ENCODE measurements at places on chromosomes 5 and 9.

DNA sequence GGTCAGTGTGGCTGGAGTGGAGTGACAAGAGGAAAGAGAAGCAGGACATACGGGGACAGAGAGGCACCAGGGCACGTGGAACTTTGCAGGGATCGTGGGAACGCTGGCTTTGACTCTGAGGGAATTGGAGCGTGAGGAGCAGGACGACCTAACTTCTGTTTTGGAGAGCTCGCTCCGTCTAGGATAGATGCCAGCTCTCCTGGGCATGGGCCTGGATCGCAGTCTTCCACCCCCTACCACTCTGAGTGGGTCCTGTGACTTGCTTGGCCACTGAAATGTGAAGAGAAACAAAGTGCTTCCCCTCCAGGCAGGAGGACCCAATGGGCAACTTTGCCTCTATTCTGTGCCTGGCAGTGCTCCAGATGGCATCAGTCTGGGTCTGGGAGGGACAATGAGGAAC lies 8.7 kb upstream of the SH3PXD2B start:
- no peak for DNase-seq

DNA sequence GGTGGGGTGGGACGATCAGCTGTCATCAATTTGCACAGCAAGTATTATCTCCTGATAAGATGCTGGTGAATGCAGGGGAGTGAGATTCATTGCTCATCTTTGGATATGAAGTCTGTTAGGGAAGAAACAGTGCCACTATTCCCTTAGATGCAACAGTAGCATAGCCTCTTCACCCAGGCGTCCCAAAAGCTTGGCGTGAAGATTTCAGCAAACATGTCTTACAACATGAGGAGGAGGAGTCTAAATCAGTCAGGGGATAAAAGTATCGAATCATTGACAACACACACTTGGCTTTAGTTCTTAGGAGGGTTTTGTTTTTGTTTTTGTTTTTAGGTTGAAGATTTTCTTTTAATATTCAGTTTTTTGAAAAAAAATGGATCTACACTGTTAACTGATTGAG lies 26.5 kb downstream of the SNX18 start:
- DNase-seq, result no peak

GRCh38 chr5:59222687-59223511 lies 640.0 kb downstream of the RAB3C start:
- no peak for DNase-seq

GRCh38 chr5:123181394-123181801 lies 92.4 kb downstream of the PRDM6 start:
- no peak for DNase-seq

- DNase-seq, result no peak
Measured at GRCh38 chr5:14191325-14191724, 48.2 kb downstream of the TRIO start.

DNA sequence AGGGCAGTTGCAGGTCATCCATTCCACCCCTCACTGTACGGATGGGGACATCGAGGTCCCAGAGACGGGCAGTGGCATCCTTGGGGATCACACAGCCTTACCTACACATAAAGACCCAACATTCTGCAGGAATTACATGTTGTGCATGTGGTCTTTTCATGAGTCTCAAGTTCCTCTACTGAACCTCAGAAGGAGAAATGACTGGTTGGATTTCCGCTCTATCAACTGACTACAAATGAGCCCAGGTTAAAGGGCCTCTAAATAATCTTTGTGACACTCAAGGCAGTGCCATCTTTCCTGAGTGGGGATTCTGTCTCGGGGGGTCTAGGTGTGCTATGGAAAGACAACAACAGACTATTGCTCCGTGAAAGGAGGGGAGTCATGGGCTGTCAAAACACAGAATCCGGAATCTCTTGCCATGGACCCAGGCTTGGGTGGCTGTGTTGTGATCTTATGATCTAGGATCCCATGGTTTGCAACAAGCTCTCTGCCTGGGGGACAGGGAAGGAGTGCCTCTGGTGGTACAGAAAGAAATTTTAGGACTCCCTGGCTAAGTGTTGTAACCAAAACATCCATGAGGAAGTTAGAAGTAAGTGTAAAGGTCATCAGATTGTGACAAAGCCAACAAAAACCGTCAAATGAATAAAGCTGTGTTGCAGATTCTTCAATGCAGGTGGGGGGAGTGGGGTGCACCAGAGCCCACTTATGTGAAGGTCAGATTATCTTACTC lies 1.9 kb upstream of the SLC31A2 start:
- no peak for DNase-seq

- DNase-seq, result no peak
Measured at GRCh38 chr9:84937180-84937579, 267.7 kb downstream of the NTRK2 start.

- DNase-seq, result no peak
Measured at GRCh38 chr5:132830436-132831094, at the start of gene SHROOM1. SHROOM1 (minus strand) TSS chr5:132830647; CDS start chr5:132826140, 4,507 bp downstream.

DNA sequence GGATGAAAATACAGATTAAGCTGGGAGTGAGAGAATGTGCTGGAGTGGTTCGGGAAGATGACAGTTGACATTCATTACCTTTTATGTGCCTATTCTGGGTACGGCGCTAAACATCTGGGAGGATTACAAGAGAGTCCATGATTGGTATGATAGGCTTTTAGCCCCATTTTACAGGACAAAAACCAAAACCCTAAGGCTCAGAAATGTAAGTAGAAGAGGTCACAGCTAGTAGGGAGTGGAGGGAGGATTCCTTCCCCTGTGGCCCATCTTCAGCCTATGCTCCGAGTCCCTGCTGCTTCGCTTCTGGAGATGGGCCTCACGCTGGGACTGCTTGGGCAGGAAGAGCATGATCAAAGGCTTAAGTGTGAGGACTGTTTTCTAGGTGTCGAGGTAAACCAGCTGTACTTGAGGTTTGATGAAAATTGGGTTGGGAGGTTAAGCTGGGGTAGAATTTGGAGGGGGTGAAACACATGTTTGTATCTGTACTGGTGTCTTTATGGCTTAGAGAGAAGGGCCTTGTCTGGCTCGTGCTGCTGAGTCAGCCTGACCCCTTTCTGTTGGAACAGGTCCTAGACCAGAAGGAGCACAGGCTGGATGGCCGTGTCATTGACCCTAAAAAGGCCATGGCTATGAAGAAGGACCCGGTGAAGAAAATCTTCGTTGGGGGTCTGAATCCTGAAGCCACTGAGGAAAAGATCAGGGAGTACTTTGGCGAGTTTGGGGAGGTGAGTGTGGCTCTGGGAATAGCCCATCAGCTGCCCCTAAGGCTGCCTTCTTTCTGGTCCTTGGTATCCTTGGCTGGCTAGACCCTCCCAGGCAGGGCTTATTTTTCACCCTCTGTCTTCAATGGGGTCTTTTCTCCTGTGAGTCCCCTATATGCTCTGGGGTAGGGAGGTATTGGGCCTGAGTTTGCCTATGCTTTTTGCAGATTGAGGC lies 2.1 kb downstream of the HNRNPAB start:
- no peak for DNase-seq

- no peak for DNase-seq
Measured at GRCh38 chr9:128096616-128097536, 28.8 kb downstream of the SLC25A25 start.

DNA sequence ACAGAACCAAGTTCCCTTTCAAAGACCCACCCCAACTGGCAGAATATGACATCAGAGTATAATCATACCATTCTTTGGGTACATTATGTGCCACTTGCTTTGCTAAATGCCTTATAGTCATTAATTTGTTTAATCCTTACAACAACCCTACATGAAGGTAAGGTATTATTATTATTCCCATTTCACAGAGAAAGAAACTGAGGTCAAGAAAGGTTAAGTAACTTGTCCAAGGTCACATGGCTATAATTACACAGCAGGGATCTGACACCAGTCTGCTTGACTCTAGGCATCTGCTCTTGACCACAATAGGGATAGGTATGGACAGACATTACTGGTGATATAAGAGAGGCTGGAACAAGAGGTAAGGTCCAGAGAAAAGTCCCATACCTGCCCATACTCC lies 1.2 kb downstream of the FCHSD1 start:
- no peak for DNase-seq

- no peak for DNase-seq
Measured at GRCh38 chr5:1337489-1338195, 7.3 kb downstream of the CLPTM1L start.

DNA sequence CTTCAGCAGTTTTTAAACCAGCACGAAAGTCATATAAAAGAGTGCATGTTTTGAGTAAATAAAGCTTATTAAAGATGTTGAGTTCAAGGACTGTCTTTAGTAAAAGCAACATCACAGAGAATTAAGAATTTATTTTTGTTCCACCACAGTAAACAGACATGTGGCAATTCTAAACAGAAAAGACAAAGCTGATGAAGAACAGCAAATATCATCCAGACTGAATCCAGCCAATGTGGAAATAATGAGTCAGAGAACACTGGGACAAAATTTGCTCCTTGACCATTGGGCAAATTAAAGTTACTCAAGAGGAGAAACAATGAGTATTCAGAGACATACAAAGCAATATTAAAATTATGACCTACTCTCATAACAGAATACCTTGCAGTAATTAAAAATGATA lies 28.8 kb downstream of the OR2K2 start:
- DNase-seq, result no peak

GRCh38 chr5:19536387-19536786 lies 451.6 kb downstream of the CDH18 start:
- DNase-seq, result no peak

DNA sequence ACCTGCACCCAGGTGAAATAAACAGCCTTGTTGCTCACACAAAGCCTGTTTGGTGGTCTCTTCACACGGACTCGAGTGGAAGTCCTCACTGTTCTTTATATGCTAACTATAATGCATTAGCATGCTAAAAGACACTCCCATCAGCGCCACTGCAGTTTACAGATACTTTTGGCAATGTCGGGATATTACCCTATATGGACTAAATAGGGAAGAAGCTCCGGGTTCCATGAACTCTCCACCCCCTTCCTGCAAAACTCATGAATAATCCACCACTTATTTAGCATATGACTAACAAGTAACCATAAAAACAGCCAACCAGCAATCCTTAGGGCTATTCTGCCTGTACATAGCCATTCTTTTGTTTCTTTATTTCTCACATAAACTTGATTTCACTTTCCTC lies 426.2 kb upstream of the PTPRD start:
- peak; percentile 4 for DNase-seq

- DNase-seq, result peak; percentile 15
Measured at GRCh38 chr5:39716532-39717028, 291.8 kb upstream of the DAB2 start.

DNA sequence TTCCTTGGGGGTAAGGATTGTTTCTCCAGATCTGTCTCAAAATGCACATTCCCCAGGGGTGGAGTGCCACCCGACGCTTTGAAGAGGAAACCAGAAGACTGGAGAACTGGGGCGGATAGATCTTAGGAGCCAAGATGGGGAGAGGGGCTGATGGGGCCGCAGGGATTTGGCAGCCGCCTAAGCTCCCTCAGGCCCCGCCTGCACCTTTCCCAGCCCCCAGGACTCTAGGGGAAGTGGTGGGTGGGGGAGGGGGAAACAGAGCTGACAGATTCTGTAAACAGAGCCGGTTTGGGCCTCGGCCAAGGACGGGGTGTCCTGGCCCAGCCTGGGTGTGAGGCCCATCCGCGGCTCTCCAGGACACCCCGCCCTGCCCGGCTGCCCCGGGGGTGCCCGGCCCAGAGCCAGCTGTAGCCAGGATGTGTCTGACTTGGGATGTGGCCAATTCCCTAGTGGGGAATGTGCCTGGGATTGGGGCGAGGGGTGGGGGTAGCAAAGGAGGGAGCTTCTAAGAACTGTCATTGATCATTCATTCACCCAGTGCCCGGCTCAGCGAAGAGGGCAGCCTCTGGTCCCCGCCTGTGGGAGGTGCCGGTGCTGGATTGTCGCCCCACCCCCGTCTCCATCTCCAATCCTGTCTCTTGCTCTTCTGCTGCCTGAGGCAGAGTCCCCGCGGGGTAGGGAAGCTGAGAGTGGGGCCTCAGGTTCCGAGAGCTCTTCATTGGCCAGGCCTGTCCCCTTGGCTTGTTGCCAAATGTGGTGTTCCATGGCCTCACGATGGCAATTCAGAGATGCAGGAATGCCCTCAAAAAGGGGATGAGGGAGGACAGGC lies 54.8 kb upstream of the CDKN2AIPNL start:
- DNase-seq, result peak; percentile 36

DNA sequence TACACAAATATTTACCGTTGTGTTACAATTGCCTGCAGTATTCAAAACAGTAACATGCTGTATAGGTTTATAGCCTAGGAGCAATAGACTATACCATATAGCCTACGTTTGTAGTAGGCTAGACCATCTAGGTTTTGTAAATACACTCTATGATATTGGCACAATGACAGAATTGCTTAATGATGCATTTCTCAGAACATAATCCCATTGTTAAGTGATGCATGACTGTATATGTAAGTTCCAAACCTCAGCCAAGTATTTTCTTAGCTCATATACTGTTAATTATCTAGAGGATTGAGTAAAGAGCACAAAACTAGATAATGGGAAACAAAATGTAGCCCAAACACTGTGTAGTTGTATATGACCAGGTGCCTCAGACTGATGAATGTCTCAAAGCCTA lies 220.1 kb downstream of the ANXA1 start:
- DNase-seq, result no peak

- no peak for DNase-seq
Measured at GRCh38 chr9:35666045-35666444, 1.1 kb upstream of the ARHGEF39 start.

- no peak for DNase-seq
Measured at GRCh38 chr5:66442951-66443445, 153.2 kb upstream of the MAST4 start.

GRCh38 chr5:109161914-109162683 lies 247.7 kb downstream of the PJA2 start:
- DNase-seq, result no peak

GRCh38 chr9:107586493-107586892 lies 96.9 kb upstream of the KLF4 start:
- DNase-seq, result no peak

- DNase-seq, result no peak
Measured at GRCh38 chr5:142737179-142737578, 33.0 kb upstream of the ARHGAP26 start.

GRCh38 chr5:66796305-66797292 lies 200.4 kb downstream of the MAST4 start:
- DNase-seq, result no peak

- DNase-seq, result no peak
Measured at GRCh38 chr9:89478821-89479668, 18.9 kb downstream of the SEMA4D start.

DNA sequence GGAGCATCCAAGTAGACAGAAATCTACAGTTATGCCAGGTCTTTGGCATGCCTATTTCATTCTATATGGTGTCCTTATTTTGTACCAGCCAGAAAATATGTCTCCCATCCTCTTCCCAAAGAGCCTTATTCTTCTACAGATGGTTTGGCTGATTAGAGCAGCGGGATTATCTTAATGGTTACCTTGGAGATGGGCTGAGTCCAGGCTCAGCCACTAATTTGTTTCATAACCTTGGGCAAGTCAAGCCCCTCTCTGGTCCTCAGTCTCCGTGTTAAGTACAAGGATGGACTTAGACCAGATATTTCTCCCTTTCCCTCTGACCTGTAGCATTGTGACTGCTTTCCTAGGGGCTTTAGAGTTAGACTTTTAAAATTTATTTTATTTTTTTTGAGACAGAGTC lies 11.1 kb upstream of the GLE1 start:
- DNase-seq, result no peak

DNA sequence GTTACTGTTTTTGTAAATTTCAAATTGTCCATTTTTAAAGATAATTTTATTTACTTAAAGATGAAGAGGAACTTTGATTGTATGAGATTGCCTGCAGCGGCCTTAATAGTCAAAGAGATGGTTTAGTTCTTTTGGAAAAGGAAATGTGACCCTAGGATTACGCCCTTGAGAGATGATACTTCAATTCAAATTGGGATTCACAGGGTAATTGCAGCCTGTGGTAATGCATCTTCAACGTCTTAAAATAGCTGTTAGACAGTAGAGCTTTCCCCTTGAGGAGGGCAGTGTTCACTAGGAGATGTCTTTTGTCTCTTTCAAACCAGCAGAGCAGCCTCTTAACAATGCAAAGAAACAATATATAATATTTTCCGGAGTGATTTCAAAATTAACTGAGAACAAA lies 127.1 kb downstream of the TAF11L14 start:
- DNase-seq, result no peak

Data from COLO829 (cell line).